K562 (cell line): ENCODE measurements at places on chromosomes 2 and 18. TPM values are rescaled to one million over a fixed set of nuclear protein-coding genes. Genes with fewer than 3 reads are reported as not detected.

MSTN gene
- not detected in 2 replicates for total RNA-seq

TMEM17 gene
- 0.58 and 1.2 TPM in 2 replicates for total RNA-seq

SLC38A11 gene
- not detected in 2 replicates for total RNA-seq

ZSWIM2 gene
- total RNA-seq, result not detected in 2 replicates

DCDC2C gene
- total RNA-seq, result not detected in 2 replicates

LAMA3 gene
- 0.07 and 0.13 TPM in 2 replicates for total RNA-seq

PID1 gene
- total RNA-seq, result 0.20 TPM in 1 of 2 replicates, not detected in the other

ZNF396 gene
- 1.2 and 2.0 TPM in 2 replicates for total RNA-seq

OTOS gene
- not detected in 2 replicates for total RNA-seq

MOGAT1 gene
- total RNA-seq, result not detected in 2 replicates

CCNT2 gene
- 28.0 and 29.0 TPM in 2 replicates for total RNA-seq

DRC1 gene
- total RNA-seq, result not detected in 2 replicates

ABCG8 gene
- not detected in 2 replicates for total RNA-seq

RGPD3 gene
- total RNA-seq, result not detected in 2 replicates

KCNG2 gene
- not detected in 2 replicates for total RNA-seq

CCDC141 gene
- total RNA-seq, result 0.09 TPM in 2 replicates

SIX3 gene
- total RNA-seq, result not detected in 2 replicates

FAM124B gene
- 7.4 and 7.6 TPM in 2 replicates for total RNA-seq

- no peak for DNase-seq
Observed at GRCh38 chr2:200308546-200309295, 2.2 kb downstream of the SPATS2L start.

- no peak for DNase-seq
Observed at GRCh38 chr2:239366740-239367139, 34.1 kb downstream of the HDAC4 start.

- DNase-seq, result no peak
Observed at GRCh38 chr2:137380610-137381009, 583.7 kb upstream of the HNMT start.

- no peak for DNase-seq
Observed at GRCh38 chr2:216920143-216920876, 60.4 kb upstream of the TNP1 start.

DNA sequence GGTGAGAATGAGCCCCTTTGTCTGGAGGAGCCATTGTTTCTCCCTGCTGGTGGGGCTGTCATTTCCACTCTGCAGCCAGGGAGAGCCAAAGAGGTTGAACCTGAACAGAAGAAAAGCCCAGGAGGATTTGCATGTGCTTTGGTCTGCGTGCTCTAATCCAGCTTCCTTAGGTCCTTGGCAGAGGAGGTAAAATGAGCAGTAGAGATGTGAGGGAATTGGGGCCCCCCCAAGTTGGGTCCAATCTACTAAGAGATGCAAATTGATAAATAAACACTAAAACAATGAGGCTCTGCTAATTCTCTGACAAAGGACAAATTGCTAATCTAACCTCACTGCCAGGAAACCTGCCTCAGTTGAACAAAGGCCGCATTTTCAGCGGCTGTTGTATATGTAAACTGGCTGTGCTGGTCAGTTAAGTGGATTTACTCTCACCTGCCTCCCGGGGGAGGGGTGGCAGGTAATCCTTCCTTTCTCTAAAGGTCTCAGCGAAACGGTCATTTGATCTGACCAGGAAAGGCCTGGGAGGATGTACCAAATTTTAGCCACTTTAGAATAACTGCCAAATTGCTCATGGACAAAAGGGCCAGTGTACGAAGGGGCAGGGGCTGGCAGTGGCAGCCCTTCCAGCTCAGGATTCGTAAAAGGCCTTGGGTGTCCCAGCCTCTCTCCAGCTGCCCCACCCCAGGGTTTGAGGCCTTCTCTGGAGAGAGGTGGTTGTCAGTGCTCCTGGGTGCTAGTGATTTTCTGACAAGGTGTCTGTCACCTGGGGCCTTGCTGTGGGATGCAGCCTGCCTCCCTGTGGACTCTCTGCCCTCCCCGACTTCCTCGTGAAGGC, 193.6 kb downstream of the MIB1 start:
- no peak for DNase-seq

- DNase-seq, result no peak
Observed at GRCh38 chr2:232304236-232304635, 74.3 kb upstream of the ALPP start.

GRCh38 chr2:161905389-161906046, 168.5 kb downstream of the DPP4 start:
- no peak for DNase-seq

DNA sequence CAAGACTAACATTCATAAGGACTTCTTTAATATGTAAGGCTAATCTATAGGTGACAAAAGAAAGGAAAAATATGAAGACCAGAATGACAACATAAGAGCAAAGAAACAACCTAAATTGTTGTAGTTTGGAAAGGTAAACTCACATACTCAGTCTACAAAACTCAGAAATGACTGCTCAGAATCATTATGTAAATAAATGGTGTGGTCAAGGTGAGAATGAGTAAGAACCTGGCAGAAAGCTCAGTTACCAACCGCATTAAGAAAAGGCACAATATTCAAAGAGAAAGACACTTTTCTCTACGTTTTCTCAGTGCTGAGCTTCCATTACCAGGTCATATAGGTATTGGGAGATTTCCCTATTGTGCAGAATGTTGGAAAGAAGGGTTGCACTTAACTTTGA, 15.8 kb downstream of the ATF2 start:
- no peak for DNase-seq

GRCh38 chr2:207970826-207971180, 54.5 kb downstream of the PLEKHM3 start:
- no peak for DNase-seq

GRCh38 chr2:13115643-13116042, 398.9 kb downstream of the TRIB2 start:
- DNase-seq, result no peak

GRCh38 chr18:76380127-76380729, 114.8 kb downstream of the ZNF516 start:
- no peak for DNase-seq

DNA sequence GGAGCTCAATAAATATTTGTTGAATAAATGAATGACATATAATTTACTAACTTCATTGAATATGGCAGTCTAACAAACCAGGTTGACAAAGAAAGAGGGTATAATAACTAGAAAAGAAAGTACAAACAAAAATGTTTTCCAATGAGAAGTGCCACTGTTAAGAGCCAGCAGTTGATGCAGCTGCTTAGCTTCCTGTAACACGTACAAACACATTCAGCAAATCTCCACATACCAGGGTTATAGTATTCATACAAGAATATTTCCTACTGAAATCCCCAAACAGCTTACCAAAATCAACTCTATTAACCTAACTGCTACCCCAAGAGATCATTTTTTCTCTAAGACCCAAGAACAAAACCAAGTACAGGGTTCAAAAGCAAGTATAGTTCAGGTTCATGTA, 77.7 kb downstream of the THADA start:
- DNase-seq, result no peak

GRCh38 chr2:64586883-64587481, 62.9 kb downstream of the AFTPH start:
- DNase-seq, result peak; percentile 23

GRCh38 chr2:231521443-231521842, 8.8 kb downstream of the NMUR1 start:
- no peak for DNase-seq

DNA sequence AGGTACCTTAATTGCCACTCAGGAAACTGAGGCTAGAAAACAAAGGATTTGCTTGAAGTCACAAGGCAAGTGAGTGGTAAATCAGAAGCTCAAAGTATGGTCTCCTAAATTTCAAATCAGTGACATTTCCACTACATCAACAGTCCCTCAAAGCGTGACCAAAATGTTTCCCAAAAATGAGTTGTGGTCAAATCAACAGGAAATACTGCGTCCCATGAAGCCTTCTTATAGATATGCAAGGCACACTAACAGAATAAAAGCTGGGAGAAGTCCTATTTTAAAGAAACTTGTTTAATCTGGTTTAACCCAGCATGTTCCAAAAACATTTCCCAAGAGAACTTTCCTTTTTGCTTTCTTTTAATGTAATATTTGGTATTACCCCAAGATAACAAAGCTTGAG, 249.4 kb downstream of the EXOC6B start:
- DNase-seq, result no peak

GRCh38 chr18:28407681-28408080, 230.8 kb upstream of the CDH2 start:
- no peak for DNase-seq

DNA sequence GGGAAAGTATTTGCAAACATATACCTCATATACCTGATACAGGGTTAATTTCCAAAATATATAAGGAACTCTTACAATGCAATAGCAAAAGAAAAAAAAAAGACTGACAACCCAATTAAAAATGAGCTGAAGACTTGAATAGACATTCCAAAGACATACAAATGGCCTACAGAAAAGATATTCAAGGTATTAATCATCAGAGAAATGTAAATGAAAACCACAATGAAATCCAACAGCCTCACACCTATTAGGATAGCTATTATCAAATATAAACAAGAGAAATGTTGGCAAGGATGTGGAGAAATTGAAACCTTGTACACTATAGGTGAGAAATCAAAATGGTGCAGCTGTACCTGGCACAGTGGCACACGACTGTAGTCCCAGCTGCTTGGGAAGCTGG, 25.7 kb downstream of the NR4A2 start:
- no peak for DNase-seq

- no peak for DNase-seq
Observed at GRCh38 chr2:203804070-203804469, 63.5 kb upstream of the CTLA4 start.

- DNase-seq, result no peak
Observed at GRCh38 chr2:86026744-86027065, 79.0 kb downstream of the POLR1A start.

DNA sequence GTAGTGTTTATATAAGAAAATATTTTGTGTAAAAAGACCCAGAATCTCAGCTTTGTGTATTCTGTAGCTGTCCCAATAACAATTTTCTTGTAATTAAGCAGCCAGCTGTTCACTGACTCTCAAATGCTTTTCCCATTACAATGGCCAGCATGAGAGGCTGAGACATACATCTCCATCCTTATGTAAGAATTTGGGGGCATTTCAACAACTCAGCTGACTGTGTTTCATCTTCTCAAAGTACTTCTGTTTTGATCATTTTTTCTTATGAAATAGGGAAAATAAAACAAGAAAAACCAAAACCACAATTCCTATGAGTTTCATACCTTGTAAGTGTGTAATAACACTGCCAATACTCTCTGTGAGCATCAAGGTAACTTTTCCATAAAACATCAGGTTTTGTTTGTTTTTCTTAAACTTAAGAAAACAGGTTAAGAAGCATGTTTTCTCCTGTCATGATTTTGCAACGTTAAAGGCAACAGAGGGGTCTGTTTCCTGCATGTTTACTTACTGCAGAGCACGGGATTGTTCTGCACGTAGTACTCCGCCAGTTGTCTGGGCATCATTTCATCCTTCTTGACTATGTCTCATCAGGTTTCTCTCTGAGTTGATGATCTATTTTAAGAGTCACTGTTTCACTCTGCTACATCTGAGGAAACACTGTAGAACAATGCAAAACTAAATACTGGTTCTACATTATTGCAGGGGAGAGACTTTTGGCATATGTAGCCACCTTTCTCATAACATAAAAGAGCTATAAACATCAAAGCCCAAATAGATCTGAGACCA, 62.9 kb upstream of the CYRIA start:
- no peak for DNase-seq

DNA sequence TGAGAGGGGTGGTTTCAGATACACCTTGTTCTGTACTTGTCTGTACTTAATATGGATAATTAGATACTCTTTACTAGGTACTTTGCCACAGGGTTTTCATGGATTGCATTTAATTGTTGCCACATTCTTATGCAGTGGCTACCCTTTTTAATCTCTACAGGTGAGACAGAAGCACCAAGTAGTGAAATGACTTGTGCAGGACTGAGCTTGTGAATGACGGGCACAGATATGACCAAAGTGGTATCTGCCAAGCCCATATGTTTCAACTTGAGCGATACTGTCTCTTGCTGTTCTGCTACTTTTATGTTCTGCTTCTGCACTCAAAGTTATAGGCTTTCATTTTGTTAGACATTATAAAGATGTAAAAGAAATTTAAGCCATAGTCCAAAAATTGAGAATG, 288.2 kb downstream of the ARHGAP15 start:
- no peak for DNase-seq

DNA sequence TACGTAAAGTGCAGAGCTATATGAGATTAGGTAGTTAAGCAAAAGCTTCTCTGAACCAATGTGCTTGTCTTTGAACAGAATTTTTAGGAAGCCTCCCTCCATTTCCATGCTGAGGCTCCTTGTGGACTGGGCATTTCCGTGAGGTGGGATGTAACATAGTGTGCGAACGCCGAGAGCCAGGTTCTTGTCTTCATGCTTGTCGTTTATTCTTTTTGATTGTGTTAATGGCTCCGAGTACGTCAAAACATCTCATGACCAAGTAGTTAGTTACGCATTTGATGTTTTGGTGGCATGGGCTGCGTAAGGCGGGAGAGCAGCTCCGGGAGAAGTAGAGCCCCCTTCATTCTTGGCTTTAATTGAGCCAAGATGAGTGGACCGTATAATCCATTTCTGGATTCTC, 32.9 kb downstream of the DGKD start:
- no peak for DNase-seq

- no peak for DNase-seq
Observed at GRCh38 chr18:48833701-48834412, 116.9 kb downstream of the SMAD7 start.

DNA sequence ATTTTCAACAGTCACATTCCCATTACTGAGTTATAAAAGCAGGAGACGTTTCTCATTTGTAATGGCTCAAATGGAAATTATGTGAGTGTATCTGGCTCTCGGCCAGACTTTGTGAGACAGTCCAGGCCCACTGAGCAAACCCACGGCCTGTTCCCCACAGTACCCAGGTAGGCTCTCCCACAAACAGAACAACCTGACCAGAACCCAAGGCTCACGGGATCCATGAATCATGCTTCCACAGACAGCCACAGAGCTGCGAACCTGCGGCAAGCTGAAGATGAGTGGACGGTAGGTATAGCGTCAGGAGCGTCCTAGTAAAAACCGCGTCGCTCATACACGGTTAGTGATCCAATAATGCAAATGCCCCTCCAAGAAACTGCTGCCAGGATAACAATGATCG, 34.2 kb downstream of the NDUFA10 start:
- DNase-seq, result no peak

DNA sequence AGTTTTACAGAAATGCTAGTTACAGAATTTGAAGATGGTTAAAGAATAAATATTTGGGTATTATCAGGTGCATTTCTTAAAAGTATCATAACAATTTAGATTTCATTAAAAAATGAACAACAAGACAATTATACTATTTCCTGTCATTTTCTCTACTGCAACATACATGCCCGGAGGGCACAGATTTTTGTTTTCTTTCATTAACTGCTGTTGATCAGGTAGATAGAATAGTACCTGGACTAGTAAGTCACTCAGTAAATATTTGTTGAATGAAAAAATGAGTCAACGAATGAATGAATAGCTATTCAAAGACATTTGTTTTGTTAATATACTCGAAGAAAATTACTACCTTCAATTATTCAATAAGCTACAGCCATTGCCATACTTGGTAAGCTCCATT, 531.2 kb upstream of the VRK2 start:
- DNase-seq, result no peak
